ENCODE measurements at places on chromosomes 13 and 19.
A peak's percentile ranks its signal among the peaks of the same experiment; 100 is the strongest.

DNA sequence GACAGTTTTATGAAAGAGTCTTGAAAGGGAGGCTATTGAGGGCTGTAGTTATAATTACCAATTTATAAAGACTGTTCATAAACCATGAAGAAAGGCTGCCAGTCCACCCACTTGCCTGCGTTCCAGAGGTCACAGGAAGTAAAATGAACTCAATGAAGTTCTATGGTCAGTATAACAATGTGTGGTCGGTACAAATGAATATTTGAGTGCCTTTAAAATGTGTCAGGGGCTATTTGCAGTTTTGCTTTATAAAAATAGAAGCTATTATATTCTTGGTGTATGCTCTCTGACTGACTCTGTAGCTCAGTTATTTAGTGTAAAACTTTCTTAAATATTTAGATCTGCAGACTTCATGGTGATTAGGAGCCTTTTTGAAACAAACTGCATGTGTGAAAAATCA lies 47.0 kb downstream of the ESD start:
- DNase-seq, result peak; percentile 22

GRCh38 chr19:6540918-6541689 lies 10.3 kb downstream of the TNFSF9 start:
- DNase-seq, result no peak

GRCh38 chr19:22622020-22622419 lies 12.1 kb upstream of the ZNF492 start:
- no peak for DNase-seq

- DNase-seq, result no peak
These were observed 23.2 kb downstream of the ZNRF4 start for GRCh38 chr19:5478241-5478924.

DNA sequence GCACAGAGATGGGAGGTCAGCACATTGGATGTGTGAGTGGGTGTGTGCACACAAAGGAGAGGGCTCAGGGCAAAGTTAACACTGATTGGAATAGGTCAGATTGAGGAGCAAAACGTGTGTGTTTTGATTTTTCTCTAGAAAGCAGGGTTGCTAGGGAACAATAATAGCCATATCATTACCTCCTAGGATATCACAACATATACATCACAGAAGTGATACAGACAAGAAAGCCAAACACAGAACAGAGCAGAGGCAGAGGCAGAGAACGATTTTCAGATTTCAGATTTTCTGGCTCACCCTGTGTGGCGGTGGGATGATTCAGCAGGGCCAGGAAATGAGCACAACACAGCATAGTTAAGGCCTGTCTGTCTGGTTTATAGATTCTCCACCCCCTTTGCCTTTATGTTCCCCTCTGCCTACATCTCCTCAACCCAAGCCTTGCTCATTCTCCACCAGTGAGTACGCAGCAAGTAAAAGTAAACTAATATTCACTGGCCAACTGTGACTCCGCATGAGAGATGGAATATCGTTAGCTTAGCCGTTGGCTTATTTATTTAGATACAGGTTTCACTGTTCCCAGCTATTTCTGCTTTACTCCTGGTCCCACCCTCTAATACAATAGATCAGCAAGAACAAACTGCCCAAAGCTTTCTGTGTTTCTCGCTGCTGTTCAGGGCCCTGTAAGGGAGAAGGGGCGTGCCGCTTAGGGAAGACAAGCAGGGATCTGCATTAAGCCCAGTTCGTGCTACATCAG lies 182.7 kb upstream of the TSC22D1 start:
- DNase-seq, result peak; percentile 98

DNA sequence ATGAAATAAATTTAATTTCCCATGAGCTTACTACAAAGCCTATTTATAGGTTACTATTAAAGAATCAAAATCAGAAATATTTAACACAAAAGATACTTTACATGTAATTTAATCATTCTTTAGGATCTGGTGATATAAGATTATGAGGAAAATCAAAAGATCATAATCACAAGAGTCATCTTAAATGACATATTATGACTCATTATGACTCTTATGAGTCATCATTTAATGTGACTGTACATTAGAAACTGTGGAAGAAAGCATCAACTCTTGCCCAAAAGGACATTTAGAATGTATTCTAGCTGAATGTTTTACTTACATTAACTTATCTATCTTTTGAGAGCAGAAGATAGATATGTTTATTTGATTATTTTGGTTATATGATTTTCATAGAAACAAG lies 458.6 kb downstream of the DCT start:
- DNase-seq, result peak; percentile 76

DNA sequence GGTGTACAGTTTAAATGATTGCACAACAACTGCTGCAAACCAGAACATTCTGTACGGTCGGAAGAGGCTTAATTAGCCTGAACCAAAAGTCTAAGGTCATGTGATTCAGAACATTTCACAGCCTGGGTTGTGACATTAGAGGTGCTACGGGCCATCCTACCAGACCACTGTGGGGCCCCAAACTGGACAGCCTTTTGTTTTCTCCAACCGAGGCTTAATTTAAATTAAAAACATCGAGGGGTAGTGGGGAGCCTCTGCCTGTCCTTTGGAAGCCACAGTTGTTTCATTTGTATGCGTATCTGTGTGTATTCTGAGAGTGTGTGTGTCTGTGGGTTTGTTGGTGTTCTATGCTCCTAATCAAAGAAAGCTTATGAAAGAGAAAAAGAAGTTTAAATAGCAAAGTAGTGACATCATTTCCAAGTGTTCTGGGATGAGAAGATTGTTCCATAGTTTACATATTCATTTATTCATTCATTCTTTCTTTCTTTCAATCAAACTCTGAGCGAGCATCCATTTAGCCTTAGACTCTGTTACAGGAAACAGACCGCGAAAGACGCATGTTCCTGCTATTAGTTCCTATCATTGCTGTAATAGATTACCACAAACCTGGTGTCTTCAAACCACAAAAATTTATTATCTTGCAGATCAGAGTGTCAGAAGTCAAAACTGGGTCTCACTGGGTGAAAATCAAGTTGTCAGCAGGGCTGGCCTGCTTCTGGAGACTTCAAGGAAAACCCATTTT lies 444.8 kb downstream of the FOXO1 start:
- DNase-seq, result no peak

DNA sequence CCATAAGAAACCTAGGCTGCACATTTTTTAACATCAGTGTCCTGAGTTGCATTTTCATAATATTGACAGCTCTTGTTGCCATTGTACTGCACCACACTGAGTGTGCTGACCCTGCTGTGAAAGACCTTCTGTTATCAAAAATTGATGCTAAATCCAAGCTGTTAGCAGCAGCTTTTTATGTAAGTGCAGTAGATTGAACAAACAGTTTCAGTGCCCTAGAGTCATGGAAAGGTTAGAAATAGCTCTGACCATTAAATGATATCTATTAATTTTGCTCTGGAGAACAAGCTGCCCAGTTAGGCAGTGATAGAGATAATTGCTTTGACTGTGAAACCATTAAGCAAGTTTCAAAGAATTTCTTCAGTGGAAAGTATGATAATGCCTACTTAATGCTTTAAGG lies 1289.2 kb upstream of the PCDH20 start:
- no peak for DNase-seq

- DNase-seq, result no peak
These were observed 12.9 kb downstream of the B3GNT3 start for GRCh38 chr19:17807731-17808316.

GRCh38 chr19:54011507-54012211 lies 20.2 kb downstream of the CACNG6 start:
- no peak for DNase-seq

GRCh38 chr13:113607889-113608635 lies 23.5 kb downstream of the TFDP1 start:
- no peak for DNase-seq

- DNase-seq, result no peak
These were observed 370.0 kb downstream of the FGF9 start for GRCh38 chr13:22040810-22041364.

DNA sequence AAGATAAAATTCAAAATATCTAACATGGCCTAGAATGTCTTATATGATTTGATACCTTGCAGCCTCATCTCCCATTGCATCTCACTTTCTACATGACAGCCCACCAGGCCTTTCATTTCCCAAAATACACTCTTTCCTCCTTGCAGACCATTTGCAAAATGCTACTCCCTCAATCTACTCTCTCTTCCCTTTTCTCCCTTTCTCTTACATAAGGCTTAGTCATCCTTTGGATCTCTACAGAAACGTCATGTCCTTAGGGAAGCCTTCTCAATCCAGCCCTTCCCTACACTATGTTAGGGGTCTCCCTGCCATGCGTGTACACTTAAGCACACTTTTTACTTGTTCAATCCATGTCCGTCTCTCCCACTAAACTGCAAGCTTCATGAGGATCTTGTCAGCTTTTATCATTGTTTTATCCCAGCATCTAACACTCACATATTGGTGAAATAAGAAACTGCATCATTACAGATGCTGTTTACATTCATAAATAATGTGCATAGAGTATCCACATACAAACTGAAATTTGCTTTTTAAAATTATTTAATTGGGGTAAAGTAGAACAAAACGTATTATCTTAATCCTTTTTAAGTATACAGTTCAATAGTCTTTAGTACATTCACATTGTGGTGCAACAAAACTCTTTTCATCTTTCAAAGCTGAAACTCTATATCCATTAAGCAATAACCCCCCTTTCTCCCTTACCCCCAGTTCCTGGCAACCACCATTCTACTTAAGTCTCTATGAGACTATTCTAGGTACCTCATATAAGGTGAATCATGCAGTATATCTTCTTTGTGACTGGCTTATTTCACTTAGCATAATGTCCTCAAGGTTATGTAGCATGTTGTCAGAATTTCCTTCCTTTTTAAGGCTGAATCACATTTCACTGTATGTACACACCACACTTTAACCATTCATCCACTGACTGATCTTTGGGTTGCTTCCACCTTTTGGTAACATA lies 11.5 kb upstream of the WBP4 start:
- DNase-seq, result no peak

- no peak for DNase-seq
These were observed 497 bp downstream of the CEBPA start for GRCh38 chr19:33301900-33302174.

DNA sequence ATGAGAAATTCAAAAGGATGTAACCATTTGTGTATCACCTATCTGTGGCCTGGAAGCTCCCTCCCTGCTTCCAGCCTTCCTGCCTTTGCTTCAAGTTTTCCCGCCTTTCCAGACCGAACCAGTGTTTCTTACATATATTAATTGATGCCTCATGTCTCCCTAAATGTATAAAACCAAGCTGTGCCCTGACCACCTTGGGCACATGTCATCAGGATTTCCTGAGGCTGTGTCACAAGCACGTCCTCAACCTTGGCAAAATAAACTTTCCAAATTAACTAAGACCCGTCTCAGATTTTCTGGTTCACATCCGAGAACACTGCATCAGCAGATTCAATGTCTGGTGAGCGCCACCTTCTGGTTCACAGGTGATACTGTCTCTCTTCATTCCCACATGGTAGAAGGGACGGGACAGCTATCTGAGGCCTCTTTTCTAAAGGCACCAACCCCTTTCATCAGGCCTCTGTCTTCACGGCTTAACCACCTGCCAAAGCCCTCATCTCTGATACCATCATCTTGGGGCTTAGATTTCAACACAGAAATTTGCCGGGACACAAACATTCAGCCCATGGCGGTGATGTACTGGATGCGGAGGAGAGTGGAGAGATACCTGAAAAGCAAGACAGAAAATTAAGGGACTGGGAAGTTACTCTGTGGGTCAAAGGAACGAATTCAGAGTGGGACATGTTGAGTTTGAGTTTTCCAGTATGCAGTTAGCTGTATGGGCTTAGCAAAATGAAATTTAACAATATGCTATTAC lies 58.7 kb upstream of the PABPC3 start:
- peak; percentile 65 for DNase-seq

GRCh38 chr13:40472427-40473220 lies 193.8 kb downstream of the FOXO1 start:
- DNase-seq, result no peak

GRCh38 chr13:44118881-44119280 lies 239.2 kb downstream of the LACC1 start:
- no peak for DNase-seq

DNA sequence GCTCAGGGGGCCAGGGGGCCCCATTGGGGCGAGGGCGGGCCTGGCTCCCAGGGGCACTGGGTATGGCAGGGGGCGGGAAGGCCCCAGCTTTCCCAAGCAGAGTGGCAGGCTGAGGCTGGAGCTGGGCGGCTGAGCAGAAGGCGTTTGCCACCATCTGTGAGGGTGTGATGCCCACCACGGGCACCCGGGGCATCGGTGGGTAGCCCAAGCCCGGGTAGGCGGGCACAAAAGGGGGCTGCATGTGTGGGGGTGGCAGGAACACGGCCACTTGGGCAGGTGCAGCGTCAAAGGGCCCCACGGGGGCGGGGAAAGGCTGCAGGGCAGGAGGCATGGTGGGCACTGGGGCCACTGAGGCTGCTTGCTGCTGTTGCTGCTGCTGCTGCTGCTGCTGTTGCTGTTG lies 22.8 kb downstream of the NUMBL start:
- DNase-seq, result no peak

GRCh38 chr19:3682741-3683404 lies 17.4 kb downstream of the PIP5K1C start:
- DNase-seq, result peak; percentile 60

GRCh38 chr19:33394006-33394722 lies 20.7 kb downstream of the CEBPG start:
- DNase-seq, result peak; percentile 69

GRCh38 chr13:80134346-80134745 lies 206.6 kb downstream of the SPRY2 start:
- DNase-seq, result no peak

DNA sequence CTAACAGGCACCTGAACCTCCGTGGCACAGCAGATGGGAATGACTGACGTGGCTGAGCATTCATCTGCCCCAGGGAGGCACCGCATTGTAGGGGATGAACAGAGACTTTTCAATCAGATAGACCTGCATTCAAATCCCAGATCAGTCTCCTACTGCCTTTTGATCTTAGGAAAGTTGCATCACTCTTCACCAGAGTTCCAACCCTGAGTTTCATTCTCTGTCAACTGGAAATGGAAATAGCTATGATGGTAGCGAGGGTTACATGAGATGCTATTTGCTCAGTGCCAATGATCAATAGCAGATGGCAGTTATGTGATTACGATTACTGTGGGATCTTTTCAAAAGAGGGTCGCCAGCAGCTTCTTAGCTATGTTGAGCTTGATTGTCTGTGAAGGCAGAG lies 189.3 kb upstream of the RFC3 start:
- DNase-seq, result no peak

DNA sequence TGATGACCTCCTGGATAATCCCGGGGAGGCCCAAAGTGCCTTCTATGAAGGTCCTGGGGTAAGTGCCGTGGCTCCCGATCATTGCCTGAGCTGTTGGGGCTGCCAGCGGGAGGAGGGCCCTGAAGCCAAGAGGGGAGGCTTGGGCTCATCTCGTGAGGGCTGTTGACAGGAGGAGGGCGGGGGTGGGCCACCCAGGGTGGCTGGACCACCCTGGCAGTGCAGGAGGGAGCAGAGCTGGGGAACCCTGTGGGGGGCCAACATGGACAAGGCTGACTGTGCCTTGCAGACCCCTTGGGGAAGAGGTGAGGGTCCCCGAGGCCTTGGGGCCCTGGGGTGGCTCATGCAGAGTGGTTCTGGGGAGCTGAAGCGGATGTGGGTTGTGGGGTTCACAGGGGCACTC lies 37.4 kb upstream of the EHD2 start:
- DNase-seq, result no peak

DNA sequence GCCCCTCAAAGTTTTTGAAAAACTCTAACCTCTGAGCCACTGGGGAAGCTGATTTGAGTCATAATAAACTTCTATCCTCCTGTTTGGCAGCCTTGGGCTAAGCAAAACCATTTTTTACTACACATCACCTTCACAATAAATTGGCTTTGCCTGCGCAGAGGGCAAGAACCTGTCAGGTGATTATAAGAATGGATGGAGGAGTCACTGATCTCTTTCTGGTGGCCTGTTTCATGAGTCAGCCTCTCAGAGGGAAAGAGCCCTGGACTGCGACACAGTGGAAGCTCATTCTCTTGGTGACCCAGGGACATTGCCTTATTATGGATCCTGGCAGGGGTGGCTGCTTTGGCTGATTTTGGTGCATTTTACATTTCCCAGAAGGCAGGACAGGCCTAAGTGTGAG lies 17.5 kb upstream of the PSG9 start:
- no peak for DNase-seq

All from IMR-90 (cell line).